ENCODE measurements at places on chromosomes 12 and 14.

DNA sequence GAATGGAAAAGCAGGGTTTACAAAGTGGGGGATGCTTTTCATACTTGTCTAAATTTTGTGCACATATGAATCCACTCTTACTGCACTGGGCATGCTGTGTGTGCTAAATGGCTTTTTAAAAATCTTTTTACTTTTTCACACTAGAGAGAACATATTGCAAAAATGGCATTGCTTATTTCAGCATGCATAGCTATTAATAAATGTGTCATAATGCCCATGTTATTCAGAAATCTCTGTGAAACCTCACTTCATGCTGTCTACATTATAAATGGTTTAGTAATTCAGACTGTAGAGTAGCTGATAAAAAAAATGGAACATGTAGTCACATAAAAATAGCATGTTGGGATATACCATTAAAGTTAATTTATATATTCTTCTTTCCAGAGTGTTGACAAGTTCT lies 593.8 kb downstream of the RPL10L start:
- no peak for DNase-seq

DNA sequence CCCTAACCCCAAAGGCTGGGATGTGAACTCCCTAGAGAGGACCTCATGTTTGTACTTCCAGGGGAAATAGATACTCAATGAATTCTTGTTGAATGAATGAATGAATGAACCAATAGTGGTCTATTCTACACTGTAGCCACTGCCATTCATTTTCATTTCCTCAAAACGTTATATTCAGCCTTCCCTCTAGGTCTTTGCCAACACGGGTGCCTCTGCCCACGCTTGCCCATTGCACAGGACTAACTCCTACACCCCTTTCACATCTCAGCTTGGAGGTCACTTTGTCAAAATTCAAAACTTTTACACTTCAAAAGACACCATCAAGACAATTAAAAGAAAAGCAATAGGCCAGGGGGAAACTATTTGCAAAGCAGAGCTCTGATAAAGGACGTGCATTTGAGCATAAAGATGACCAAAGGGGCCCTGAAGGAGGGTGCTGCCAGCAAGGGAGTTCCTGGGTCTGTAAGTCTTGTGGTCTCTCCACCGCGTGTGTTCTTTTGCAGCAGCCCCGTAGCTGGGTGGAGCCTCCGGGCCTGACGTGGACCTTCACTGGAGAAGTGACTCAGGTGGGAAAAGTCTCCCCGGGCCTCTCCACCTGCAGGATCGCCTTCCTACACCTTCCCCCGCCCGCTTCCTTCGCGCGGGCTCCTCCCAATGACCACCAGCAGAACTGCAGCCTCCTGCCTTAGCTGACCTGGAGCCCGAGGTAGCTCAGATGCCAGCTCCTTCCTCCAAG lies 31.5 kb downstream of the TMEM63C start:
- DNase-seq: peak; percentile 74

DNA sequence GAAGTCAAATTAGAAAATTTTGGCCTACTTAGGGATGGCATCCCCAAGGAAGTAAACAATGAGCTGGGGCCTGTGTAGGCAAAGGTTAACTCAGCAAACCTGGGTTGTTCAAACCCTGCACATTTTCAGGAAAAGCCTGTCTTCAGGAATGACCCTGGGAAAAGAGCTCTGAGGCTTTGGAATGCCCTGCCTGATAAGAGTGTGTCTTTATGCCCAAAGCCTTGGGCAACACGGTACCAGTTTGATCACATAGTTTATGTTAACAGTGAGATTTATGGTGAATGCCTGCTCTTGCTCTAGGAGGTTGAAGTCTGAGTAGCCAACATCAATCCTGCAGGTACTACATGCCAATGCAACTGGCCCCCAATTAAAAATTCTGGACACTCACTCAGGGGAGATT lies 28.2 kb upstream of the STAB2 start:
- no peak for DNase-seq

- DNase-seq: no peak
These were observed 12.2 kb downstream of the FAIM2 start for GRCh38 chr12:49891476-49891875.

DNA sequence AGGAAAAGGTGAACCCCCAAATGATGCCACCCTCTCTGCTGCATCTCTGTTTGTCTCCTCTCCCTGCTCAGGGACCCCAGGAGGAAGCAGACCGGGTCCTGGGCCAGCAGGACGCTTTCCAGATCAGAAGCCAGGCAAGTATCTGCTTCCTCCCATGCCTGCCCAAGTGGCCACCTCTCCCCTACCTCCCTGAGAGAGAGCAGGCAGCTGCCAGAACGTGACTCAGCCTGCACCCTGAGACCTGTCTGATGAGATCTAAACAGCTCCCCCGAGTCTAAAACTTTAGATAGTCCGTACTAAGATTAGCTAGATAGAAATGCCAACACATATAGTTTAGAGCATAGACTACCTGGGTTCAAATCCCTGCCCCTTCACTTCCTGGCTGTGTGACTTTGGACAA lies 31.2 kb upstream of the OAS1 start:
- DNase-seq: no peak

- DNase-seq: no peak
These were observed 173.7 kb downstream of the CAND1 start for GRCh38 chr12:67442896-67443295.

DNA sequence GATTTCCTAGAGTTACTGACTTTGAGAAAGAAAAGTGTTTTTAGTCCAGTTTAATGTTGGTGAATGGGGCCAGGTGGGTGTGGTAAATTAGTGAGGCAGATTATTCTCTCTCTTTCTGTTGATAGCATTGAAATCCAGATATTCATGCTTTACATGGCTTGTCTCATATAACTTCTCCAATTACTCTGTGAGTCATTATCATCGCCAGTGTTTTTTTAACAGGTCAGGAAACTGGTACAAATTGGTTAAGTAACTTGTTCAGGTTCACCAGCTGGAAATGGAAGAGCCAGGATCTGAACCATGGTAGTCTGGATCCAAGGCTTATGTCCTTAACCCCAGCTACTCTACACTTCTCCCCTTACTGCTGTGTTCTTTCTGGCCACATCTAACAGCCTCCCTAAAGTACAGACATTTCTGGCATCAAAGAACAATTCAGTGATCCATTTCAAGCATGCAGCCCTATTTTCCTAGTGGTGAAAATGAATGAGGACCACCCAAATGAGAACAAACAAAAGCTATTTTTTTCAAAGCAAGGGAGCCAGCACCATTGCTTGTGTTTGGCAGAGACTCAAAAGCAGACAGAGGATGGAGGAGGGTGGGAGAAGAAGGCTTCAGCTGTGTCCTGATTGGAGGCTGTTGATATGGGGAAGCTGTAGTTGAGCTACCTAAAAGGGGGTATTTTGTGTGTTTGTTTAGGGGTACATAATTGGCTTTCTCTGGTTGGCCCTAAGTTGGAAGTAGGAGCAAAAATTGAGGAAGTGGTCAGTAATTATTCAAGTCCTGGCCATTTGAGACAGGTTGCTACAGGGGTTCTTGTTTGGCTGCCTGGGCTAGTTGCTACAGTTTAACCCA lies 1.7 kb downstream of the IRAK3 start:
- DNase-seq: no peak

GRCh38 chr14:104972301-104973134 lies 5.7 kb downstream of the AHNAK2 start:
- no peak for DNase-seq
